ENCODE measurements at places on chromosomes 2 and 18.
A peak's percentile ranks its signal among the peaks of the same experiment; 100 is the strongest.

DNA sequence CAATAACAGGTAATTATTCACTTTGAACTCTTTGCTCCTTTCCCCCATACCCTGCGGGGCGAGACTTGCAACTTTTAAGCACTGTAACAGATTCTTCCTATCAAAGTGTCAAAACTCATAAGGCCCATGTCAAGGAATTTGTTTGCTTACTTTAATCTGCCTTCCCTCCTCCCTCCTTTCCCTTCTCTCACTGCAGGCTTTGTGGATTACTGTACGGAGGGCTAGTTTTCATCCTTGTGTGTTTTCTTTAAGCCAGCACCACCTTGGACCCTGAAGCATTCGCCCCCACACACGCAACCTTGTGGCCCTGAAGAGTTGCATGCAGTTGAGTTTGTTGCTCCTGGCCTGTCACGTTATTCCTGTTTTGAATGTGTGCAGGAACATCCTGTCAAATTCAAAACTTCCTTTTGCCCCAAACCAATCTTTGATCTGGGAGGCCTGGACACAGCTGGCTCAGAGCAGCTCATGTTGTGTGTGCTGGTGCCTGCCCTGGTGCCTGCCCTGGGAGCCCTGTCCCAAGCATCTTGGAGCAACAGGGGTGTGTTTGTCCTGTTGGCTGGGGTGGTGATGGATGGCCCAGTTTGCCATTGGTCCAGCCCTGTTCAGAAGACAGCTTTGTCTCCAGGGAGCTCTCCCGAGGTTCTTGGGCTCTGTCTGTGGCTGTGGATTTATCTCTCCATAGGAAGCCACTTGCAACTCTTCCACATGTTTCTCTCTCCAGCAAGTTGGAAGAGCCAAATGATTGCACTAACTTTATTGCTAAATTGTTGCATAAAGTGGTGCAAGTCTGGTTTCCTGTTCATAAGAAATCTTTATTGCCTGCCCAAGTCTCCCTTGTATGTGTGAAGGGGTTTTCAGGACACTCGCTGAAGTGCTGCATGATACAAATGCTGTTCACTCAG lies 199.6 kb downstream of the VAPA start:
- no peak for DNase-seq

- no peak for DNase-seq
Observed at GRCh38 chr18:34207344-34207851, 17.3 kb downstream of the NOL4 start.

GRCh38 chr2:2270808-2271415 lies 60.2 kb downstream of the MYT1L start:
- DNase-seq, result no peak

DNA sequence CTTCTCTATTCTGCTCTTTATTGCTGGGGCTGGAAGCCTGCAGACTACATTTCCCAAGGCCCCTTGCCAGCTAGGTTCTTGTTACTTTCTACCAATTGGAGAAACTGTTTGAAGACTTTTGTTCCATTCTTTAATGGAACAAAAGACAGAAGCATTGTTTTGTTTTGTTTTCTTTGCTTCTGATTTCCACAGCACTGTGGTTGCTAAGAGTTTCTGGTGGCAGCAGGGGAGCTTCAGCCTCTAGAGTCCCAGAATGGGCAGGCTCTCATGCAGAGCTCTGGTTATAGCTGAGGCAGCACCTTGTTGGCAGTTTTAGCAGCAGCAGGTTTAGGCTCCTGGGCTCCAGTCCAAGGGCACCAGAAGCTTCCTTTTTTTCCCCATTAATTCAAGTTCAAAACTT lies 234.3 kb downstream of the ETAA1 start:
- no peak for DNase-seq

DNA sequence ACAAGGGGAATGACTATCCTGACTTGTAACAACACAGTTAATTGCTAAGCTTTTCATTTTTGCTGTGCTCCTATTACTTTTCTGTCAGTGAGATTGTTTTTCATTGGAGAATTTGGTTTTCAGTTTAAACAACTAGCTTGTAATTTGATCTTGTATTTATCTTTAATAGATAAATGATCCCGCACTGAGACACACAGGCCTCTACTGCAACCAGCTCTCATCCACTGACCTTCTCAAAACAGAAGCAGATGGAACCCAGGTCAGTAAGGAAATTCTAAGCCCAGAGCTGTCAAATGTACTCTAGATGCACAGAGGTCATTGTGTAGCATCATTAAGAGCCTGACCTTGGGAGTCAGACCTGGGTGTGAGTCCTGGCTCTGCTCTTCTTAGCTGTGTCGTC lies 30.7 kb downstream of the PTRHD1 start:
- DNase-seq, result no peak

GRCh38 chr2:182891611-182892010 lies 25.2 kb upstream of the FRZB start:
- DNase-seq, result no peak

GRCh38 chr2:226325526-226325925 lies 474.1 kb downstream of the IRS1 start:
- DNase-seq, result no peak

DNA sequence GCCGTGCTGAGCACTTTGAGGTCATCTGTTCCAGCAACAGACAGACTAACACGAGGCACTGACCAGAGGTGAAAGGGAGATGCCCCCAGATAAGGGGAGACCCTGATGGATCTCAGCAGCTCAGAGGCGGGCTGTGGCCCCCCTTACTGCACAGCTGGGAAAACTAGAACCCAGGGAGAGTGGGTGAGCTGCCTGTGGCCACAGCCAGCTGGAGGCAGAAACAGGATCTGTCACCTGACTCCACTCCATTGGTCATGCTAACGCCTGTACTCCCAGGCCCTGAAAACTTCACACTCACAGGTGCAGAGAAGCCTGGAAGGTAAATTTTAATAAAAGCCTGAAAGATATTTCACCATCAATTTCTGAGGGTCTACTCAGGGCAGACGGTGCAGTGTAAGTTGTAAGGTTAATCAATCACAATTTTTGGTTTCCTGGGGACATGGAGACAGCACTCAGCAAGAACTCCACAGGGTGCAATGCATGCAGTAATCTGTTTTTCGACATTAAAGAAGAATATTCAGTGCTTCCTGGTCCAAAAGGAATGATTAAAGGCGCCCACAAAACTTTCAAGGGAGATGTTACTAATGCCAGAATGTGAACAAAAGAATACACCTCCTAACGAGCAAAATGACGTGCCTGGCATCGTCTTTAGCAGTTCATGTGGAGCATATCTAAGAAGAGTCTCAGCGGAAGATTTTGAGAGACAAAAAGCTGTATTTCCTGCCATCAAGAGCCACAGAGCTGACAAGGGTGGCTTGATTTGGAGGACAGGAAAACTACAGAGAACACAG lies 173.4 kb downstream of the EIPR1 start:
- no peak for DNase-seq

- peak; percentile 18 for DNase-seq
Observed at GRCh38 chr2:202035089-202035940, 1.7 kb downstream of the FZD7 start.

DNA sequence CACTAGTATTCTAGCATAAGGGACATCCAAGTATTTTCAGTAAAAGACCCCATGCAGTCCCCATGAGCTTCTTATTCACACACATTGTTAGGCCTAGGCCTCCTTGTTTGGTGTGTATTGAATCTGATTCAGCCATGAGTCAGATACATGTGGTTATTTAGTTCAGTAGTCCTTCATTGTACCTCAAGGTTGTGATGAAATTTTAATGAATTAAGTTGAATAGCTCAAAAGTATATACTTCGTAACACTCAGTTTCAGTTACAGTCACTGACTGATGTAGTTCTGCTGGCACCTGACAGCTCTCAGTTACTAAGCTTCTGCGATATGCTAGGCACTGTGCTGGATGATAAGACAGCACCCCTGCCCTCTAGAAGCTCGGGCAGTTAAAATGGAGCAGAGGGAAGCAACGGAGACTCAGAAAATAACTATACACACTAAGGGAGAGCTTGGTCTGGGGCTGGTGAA lies 86.4 kb downstream of the XRCC5 start:
- no peak for DNase-seq

DNA sequence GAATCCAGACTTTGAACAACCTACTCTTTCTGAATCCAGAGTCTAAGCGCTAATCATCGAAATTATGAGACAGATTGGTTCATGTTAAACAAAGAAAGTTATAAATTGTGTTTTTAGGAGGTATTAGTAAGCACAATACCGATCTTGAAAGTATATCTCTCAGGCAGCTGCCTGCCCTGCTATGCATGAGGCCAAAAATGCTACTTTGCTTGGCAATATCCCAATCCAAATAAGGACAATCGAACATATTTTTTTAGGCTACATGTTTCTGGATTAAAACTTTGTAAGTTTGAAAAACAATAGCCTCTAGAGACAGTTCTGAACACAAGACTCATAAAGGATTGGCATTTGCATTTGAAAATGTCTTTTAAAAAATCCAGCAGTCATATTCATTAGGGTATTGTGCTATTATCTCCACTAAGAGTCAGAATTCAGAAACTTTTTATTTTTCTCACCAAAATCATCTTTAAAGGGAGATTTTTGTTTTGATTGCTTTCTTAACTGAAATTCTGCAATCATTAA lies 167.1 kb downstream of the PDE1A start:
- DNase-seq, result no peak

- no peak for DNase-seq
Observed at GRCh38 chr2:241851325-241852115, 7.2 kb downstream of the PDCD1 start.

GRCh38 chr2:64865073-64865830 lies 123.9 kb upstream of the SLC1A4 start:
- peak; percentile 64 for DNase-seq

DNA sequence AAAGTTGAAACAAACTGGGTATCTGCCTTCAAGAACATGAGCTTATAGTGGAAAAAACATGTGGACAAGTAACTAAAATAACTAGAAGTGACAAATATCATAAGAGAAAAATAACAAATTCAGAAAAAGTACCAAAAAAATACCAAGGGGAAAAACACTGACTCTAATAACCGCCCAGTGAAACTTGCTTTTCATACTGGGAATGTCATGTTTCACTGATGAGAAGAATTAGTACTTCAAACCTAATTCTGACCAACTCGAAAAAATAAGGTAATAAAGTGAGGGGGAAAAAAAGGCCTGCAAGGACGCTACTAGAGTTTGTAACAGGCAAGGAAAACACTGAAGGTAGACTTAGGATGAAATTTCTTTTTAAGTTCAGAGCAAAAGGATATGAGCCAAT lies 83.6 kb downstream of the RTTN start:
- DNase-seq, result no peak

- DNase-seq, result no peak
Observed at GRCh38 chr2:239809391-239809790, 215.8 kb downstream of the NDUFA10 start.

- no peak for DNase-seq
Observed at GRCh38 chr2:111072220-111072871, 48.4 kb upstream of the BCL2L11 start.

DNA sequence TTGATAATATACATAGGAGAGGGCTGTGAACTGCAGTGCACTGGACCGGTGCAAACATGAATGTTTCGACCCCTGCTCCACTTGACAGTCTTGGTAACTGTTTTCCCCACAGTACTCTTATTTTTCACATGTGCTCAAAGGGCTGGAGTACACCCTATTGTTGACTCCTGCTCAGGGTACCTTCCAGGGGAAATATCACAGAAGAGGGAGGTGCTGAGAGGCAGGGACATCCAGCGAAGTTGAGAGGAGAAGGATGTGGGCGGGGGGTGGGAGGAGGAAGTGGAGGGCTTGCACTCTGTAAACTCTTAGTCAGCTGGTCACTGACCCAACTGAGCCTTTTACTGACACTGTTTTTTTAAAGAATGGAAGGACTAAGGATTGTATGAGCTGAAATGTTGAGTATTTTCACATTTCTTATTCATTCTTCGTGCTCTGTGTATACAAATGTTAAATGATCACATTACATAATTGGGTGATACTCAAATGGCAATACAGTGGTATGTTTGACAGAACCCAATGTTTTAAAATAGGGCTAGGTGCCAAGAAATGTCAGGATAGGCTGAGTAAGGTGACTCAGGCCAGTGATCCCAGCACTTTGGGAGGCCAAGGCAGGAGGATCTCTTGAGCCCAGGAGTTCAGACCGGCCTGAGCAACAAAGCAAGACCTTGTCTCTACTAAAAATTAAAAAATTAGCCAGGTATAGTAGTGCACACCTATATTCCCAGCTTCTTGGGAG lies 10.0 kb downstream of the INPP4A start:
- DNase-seq, result no peak
